ENCODE measurements at places on chromosomes 7 and 10.

- DNase-seq: no peak
Observed at GRCh38 chr7:43764807-43765491, 6.5 kb downstream of the BLVRA start.

DNA sequence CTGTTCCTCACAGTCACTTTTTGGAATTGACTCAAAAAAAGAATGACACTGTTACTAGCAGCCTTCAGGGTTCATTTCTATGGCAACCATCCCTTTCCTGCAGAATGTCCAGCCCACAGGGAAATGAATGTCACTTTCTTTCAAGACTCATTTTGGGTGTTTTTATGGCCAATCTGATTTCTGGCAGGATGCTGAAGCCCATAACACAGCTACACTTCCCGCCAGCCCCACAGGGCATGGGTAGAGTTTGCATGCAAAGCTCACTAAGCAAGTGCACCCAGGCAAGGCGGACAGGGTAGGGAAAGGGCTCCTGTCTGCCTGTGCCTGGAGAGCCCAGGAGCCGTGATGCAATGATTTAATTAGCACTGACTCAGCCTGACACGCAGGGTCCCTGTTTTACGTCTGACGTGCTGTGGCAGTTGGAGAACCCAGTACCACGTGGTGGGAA, 26.1 kb upstream of the GPAM start:
- DNase-seq: no peak

GRCh38 chr7:131945313-131945911, 389.0 kb upstream of the PODXL start:
- DNase-seq: peak; percentile 35

DNA sequence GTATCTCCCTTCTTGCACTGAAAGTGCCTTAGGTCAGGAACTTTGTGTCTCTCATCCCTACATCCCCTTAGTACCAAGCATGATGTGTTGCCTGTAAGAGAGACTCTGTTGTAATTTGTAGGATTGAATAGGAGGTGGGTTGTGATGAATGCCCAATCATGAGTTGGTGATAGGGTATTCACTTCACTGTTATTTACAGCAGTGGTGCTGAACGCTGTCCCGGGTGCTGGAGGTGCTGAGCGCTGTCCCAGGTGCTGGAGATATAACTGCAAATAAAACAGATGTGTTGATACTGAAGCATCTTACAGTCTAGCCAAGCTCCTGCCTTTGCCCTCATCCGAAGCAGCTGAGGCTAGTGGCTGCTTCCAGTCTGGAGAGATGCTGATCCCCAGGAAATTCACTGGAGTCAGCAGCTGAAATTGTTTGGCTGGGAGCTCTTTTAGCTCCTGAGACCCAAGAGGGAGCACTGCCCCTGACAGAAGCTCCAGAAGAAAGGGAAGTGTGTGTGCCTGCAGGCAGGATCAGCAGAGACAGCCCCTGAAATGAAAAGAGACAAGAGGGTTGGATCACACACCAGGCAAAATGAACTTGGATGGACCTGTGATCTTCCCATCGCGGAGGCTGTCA, 183.4 kb downstream of the SORCS3 start:
- no peak for DNase-seq

GRCh38 chr7:134854816-134855215, 75.4 kb downstream of the CALD1 start:
- no peak for DNase-seq

- DNase-seq: no peak
Observed at GRCh38 chr10:43230101-43230908, 36.6 kb downstream of the RASGEF1A start.

GRCh38 chr7:13980474-13980873, 9.0 kb downstream of the ETV1 start:
- DNase-seq: no peak

DNA sequence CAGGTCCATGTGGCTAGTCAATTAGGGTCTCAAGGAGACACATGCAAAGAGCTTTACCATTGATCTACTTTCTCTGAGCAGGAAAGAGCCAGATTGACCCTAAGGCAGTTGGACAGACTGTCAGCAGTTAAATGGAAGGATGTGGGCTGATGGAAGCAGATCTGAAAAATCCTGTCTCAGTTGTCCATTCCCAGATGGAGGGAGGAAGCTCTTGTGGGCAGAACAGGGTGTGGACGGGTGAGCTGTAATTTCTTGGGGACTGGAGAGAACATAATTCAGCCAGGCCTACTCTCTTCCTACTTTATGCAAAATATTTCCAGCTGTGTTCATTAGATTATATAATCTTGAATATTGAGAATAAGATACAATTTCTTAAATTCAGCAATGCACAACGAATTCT, 163.6 kb downstream of the GNAT3 start:
- DNase-seq: no peak

- no peak for DNase-seq
Observed at GRCh38 chr7:131110297-131111080, 217.2 kb upstream of the MKLN1 start.

DNA sequence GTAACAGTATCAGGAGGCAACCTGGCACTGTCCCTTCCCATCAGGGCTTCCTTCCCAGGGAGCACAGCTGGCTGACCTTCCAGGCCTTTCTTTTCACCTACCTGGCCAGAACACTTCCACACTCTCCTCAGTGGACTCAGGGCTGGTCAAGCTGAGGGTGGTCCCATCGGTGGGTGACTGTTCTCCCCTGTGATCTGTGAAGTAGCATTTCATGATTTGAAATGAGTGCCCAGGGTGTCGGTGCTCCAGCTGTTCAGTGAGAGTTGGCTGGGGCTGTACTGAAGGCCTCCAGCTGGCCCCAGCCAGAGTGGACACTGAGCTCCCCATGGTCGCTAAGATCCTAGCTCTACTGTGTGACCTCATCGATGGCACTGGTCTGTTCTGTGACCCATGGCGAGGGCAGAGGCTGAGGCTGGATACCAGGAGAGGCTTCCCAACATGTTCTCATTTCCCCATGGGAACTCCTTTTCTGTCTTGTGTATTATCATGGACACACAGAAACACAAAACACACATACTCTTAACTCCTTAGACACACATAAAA, at the start of gene FAM170B:
FAM170B (minus strand) TSS at position 316 of the 543 bp plus-strand sequence; CDS start at position 213, 103 bp downstream.
- DNase-seq: no peak

GRCh38 chr7:84829719-84830118, 357.1 kb downstream of the SEMA3D start:
- DNase-seq: no peak

GRCh38 chr10:129692695-129693094, 225.7 kb downstream of the MGMT start:
- DNase-seq: no peak

- no peak for DNase-seq
Observed at GRCh38 chr10:93827056-93827804, 66.5 kb upstream of the SLC35G1 start.

GRCh38 chr7:139811066-139811465, 18.0 kb upstream of the TBXAS1 start:
- no peak for DNase-seq

DNA sequence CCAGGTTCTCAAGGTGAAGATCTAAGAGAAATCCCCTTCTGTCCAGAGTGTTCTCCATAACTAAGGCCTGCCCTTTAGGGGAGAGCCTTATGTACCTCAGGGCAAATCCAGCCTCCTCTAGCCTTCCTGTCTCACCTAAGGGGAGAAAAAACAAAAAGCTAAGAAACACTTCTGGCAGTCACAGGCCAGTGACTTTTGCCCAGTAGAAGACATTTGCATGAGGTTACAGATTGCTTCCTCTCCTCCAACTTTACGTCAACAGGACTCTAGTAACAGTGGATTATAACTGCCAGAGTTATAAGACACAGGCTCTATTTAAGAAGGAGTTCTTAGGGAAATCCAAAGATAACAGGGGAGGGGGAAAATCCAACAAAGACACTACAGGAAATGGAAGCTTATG, 15.9 kb upstream of the FAM241B start:
- no peak for DNase-seq

DNA sequence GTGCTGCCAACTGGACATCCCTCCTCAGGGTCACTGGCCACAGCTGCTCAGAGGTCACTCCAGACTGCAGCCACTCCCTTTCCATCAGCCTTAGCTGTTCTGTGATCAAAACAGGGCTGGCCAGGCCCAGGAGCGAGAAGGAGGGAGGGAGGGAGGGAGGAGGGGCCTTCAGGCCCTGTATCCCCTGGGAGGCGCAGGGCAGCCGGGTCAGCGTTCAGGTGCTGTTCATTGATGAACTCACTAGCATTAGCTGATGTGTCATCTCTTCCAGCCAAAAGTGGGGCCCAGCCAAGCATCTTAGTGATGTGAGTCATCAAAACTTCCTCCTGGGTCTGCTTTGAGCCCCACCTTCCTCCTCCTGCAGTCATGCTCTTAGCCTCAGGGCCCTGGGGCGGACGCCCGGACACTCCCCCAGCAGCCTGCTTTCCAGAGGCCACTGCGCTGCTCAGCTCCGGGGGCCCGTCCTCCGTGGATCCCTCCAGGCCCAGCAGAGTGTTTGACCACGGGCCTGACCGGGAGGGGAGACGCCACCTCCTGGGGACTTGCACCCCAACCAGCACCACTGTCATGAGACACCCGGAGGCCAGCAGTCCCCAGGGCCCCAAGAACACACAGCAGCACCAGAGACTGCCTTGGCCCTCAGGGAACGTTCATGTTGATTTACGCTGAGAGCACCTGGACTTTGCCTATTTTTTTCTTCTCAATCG, 149.2 kb downstream of the PRKAG2 start:
- no peak for DNase-seq

GRCh38 chr10:82943142-82943541, 1068.1 kb downstream of the NRG3 start:
- DNase-seq: no peak

- DNase-seq: no peak
Observed at GRCh38 chr10:121240011-121240410, 358.2 kb downstream of the FGFR2 start.

DNA sequence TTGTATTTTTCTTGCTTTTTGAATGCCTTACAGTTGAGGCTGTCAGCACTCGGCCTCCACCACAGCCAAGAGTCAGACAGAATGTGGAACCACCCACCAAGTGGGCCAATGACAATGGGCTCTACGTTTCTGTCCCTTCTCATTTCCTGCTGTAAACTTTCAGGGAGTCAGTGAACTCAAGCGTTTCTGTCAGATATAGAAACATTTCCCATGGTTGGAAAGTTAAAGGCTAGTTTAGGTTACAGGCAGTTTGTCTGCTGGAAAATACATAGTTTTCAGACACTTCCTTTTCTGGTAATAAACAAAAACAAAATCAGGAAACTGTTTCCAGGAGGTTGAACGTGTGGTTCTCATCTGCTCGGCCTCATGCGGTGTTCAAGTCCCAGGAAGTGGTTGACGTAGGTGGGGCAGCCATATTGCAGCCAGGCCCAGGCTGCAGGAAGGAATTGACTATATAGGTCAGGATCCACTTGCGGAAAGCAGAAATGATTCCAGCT, 245.1 kb downstream of the CAMK1D start:
- no peak for DNase-seq

DNA sequence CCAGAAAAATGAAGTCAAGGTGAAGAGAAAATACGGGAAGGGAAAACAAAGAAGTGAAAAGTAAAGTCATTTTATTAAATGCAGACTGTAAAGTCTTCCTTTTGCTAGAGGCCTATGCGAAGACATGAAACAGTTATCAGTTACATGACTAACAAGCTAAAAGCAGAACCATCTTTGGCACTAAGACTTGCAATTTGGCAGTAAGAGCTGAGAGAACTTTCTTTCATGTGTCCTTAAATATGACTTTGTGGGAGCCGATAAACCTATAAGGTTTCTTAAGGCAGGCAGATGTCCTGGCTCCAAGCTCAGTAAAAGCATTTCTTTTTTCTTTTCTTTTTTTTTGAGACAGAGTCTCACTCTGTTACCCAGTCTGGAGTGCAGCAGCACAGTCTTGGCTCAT, 10.4 kb downstream of the ANLN start:
- DNase-seq: no peak

GRCh38 chr7:37571806-37572205, 111.8 kb upstream of the GPR141 start:
- no peak for DNase-seq

- no peak for DNase-seq
Observed at GRCh38 chr10:6274040-6274439, 71.3 kb downstream of the PFKFB3 start.

DNA sequence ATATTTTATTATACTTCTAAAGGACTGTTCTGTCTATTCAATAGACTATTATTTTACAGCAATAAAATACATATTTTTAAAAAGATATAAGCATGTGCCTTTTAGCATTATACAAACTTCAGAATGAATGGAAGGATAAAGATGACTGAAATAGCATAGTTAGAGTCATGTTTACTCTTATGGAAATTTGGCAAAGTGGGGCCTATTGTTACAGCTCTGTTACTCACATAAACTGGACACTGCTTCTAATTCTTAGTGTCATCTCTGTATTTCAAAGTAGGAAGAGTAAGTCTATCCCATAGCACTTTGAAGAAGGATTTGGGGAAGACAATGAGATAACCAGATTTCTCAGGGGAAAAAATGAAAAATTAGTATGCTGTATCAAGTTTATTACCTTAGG, 168.2 kb downstream of the SKAP2 start:
- no peak for DNase-seq

DNA sequence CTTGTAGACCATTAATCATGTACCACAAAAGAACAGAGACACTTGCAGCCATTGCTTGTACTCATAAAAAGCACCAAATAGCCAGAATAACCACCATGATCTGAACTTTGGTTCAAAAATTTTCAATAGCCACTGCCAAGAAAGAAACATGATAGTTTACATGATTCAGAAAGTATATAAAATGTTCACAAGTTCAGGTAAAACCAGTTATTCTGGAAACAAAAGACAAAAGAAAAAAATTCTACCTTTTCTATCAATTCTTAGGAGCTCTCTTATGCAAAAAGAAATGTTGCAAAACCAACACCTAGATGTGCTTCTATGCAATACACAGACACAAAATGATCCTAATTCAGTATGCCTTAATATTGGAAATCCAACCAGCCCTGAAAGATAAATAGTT, 108.7 kb downstream of the PCLO start:
- no peak for DNase-seq

DNA sequence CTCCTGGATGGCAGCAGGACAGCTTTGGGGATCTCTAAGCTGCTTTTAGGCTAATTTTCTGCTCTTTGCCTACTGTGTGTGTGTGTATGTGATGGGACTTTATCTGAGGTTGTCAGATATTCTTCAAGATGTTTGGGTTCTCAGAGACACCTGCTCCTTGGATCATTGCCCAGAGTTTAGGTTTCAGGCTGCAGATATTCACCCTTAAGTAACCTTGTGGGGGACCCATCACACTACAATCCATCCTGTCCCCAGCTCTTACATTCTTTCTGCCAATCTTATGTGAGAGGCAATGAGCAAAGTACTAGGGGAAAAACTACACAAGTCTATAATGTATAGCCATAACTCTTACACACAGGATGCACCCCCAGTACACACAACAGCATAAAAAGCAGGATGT, 263.0 kb upstream of the ZWINT start:
- no peak for DNase-seq

- no peak for DNase-seq
Observed at GRCh38 chr10:13422800-13423199, 74.7 kb upstream of the SEPHS1 start.

GRCh38 chr7:159099711-159100231, 44.9 kb downstream of the VIPR2 start:
- no peak for DNase-seq

- DNase-seq: no peak
Observed at GRCh38 chr7:130021105-130021834, 29.9 kb downstream of the ZC3HC1 start.

GRCh38 chr7:129664029-129665012, 52.8 kb downstream of the NRF1 start:
- peak; percentile 60 for DNase-seq

GRCh38 chr10:106378251-106378650, 786.3 kb downstream of the SORCS1 start:
- DNase-seq: no peak
